COR-L47 (cell line): ENCODE measurements at places on chromosomes 1 and 21.

- no peak for DNase-seq
Measured at GRCh38 chr1:39795651-39796050, 7.0 kb upstream of the BMP8B start.

DNA sequence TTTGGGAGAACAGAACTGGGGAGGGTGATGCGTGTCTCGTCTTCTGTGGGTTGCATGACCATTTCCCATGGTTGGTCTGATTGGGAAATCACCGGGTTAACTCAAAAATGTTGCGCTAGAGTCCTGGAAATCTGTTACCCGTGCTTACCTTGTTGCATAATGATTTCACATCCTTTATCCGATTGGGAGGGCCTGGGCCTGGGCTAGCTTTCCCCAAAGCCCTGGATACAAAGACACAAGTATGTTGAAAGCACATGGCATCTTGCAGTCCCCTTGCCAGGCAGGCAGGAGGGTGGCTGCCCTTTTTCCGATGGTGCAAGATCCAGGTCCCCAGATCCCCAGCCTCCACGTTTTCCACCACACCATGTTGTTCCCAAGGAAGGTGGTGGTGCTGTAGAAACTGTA is 582 bp downstream of the TRPM2 start:
- no peak for DNase-seq

DNA sequence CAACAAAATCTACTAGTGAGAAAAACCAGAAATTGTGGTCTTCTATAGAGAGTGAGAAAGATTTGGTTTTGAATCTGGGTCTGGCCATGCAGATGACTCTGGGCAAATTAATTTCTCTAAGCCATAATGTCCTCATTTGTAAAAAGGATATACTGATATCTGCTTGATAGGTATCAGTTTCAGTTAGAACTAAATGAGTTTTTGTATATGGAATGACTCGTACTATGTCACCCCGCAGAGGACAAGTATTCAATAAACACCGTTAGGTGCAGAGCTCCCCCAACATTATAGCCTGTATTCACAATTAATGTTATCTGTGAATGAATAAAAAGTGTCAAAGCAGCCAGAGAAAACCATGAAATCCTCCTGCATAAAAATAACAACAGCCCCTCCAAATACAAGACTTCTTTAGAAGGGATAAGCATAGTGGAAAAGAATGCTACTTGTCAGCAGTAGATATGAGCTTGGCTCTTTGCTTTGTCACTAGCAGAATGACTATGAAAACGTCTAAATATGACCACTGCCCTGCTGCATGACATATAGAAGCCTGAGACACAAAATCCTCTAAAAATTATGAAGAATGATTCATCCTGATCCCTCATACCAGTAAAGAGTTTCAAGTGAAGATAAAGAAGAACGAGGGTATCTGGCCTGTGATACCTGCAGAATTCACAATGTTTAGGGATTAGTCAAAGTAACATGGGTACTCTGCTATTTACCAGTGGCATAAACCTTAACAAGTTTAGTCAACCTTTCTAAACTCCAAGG is 17.8 kb downstream of the SCAF4 start:
- no peak for DNase-seq

DNA sequence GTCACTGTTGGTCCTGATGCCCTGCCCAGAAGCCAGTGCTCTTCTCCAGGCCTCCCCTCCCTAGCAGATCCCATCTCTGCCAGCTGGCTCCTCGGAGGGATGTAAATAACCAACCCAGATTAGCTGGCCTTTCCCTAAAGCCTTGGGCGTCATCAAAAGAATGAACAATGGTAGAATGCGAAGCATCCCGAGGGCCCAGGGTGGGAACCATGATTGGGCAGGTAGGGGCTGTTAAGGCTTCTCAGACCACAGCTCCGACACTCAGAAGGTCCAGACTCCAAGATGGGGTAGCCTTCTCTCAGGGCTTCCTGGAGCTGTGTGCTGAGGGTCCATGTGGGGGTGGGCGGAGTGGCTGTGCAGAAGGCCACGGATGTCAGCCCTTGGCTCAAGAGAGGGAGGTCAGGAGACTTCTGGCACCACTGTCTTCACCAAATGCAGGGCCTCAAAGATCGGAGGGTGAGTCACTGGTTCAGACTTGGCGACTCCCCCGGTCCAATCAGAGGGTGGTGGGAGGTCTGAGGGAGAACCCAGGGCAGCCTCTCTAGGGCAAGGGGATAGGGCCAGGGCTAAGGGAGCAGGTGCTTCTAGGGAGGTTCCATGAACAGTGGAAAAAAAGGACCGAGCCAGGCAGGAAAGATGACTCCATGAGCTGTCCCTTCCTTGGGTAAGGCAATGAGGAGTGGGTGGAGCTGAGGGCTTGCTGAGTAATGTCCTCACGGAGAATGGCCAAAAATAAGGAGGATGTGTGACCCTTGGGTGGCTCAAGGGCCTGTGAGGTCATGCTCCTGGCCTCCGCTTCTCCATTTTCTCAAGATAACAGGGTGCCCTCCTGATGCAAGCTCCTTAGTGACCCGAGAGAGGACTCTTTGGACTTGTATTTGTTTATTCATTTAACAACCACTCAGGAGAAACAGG is 58.4 kb upstream of the EPS8L3 start:
- DNase-seq, result no peak
